ENCODE measurements at places on chromosomes 5 and 9.

GRCh38 chr9:125904155-125904851 is 157.1 kb downstream of the PBX3 start:
- ATAC-seq, result no peak

- ATAC-seq, result peak; percentile 16
Measured at GRCh38 chr5:58459146-58460001, 512 bp downstream of the PLK2 start.

- peak; percentile 83 for ATAC-seq
Measured at GRCh38 chr5:17481378-17481777, 16.7 kb upstream of the TAF11L2 start.

DNA sequence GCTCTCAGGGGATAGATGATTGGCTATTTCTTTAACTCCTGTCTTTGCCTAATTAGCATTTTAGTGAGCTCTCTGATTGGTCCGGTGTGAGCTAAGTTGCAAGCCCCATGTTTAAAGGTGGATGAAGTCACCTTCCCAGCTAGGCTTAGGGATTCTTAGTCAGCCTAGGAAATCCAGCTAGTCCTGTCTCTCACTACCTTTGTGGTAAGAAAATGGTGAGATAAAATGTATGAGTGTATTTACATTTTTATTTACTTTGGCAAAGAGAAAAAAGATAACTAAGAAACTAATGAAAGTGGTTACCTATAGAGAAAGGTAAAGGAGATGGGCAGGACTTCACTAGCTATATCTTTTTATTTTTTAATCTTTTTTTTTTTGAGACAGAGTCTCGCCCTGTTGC is 146.8 kb downstream of the RFK start:
- ATAC-seq, result no peak

DNA sequence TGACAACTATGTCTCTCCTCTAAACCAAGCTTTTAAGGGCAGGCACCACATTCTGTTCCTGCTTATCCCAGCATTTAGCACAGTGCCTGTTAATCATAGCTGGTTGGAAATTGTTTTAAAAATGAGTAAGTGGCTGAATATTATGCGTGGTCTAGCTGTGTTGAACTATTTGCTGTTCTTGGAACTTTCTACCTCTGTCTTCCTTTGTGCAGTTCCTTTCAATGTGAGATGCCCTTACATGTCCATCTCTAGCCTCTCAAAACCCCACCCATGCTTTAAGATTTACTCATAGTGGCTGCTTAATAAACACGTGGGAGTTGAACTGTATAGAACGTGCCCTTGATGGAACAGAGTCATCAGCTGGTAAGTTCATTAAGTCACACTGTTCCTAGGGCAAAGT is 34.5 kb downstream of the C9orf57 start:
- ATAC-seq, result no peak

GRCh38 chr9:71761938-71762353 is 6.4 kb downstream of the CEMIP2 start:
- no peak for ATAC-seq

DNA sequence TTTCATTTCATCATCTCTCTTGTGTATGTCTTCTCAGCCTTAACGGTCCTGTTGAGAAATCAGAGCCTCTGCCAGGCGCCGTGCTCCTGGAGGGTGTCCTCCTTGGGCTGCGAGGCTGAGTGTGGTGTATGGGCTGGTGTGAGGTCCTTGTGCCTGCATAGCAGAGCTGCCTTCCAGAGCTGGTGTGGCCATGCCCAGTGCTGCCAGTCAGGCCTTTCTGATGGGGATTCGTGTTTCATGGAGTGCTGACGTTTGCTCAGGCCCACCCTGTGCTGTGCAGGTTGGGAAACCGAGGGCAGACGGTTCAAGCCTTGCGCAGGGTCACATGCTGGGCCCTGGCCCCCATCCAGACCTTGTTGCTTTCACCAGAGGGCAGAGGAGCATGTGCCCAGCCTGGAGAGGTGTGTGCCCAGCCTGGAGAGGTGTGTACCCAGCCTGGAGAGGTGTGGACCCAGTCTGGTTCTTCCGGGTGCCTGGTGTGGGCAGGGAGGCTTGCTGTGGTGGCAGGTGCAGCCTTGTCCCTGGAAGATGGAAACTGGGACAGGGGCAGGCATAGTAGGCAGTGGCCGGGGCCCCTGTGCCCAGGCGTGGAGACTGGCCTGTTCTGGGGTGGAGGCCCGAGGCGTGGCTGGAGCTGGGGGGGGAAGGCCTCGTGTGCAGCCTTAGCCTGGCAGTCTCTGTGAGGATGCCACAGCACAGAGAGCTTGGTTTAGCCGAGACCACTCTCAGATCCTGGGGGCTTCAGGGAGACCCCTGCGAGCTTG is 84.0 kb downstream of the RXRA start:
- ATAC-seq, result no peak

DNA sequence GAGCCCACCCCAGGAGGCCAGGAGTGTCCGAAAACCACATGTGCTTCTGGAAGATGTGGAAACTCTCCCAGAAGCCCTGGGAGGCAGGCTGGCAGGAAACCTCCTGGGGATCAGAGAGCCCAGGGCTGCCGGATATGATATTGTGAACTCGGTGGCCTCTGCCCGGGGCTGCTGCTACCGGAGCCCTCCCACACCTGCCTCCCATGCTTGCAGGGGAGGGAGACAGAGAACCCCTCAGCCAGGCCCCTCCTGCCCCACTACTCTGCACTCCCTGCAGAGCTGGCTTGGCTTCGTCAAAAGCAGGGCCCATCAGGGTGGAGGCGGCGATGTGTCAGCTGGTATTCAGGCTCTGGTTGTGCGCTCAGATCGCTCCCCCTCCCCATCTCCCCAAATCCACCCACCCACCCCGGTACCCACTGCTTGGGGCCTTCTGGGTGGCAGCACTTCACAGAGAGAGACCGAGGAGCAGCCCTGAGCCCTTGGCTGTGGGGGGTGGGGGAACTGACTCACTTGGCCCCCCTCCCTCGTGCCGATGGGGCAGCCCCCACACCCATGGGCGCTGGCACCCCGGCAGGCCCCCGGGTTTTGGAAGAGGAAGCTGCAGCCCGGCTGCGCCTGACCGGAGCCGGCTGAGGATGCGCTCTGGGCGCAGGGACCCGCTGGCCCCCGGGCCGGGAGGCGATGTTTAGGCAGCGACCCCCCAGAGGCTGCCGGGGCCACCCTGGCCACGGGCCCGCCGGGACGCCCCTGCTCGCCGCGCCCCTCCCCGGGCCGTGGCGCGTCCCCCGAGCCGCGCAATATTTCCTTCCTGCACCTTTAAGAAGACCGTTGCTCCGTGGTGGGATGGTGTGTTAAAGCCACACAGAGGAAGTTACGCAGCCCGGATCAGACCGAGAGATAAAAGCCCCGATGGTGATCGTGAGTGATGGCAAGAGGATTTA is 786 bp upstream of the NTNG2 start:
- ATAC-seq, result peak; percentile 71

DNA sequence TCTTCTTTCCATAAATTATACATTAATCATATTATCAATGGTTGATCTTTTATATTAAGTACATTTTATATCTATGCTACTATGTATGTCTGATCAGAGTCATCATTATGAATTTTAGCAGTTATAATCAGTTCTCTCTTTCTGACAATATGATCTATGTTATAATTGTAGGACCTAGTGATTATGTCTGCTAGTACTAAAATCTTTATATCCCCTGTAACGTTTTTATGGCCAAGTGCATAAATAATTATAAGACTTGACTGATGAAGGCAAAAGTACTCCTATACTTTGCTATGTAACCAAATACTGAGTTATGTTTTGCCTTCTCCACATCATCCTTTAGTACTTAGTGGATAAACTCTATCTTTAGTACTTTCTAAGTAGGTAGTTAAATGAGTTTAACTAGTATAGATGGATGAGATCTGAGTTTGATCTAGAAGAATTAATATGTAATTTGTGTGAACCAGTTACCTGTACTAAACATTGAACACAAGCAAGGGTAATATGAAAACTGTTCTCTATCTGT is 75.4 kb downstream of the SLF1 start:
- ATAC-seq, result no peak

DNA sequence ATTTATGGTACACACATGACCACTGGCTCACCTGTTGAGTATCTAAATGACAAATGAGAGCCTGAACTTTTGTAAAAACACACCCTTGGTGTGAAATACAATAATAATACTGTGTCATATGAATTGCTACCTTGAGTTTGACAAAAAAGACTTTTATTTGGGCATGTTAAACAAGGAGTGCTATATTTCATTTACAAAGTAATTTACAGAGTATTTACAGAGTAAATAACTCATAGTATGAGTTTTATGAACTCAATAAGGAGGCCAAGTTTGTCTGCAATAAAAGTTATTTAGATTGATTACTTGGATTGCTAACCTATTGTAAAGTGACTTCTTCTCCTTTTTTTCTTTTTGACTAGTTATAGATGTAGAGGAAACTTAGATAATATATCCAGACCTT is 146.0 kb upstream of the NUDT12 start:
- no peak for ATAC-seq

- no peak for ATAC-seq
Measured at GRCh38 chr5:113245427-113246225, 189.2 kb downstream of the TSSK1B start.

GRCh38 chr9:33293782-33294181 is 3.5 kb downstream of the NFX1 start:
- ATAC-seq, result no peak

GRCh38 chr5:42810834-42811590 is 680 bp downstream of the SELENOP start:
- no peak for ATAC-seq

DNA sequence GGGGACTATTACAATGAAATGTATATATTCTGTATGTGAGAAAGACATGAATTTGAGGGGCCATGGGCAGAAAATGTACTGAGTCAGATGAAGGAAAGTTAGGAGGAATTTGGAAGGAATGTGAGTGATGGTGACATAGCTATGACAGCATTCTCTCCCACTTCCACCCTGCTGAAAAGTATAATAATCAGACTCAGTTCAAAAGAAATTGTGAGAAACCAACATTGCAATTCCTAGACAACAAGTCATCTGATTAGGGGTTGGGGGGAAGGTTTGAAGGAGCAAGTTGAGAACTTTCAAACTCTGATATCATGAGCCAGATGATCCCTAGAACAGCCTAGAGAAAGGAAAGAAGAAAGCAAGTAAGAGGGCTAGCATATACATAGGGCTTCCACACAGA is 370.6 kb downstream of the DMRTA1 start:
- ATAC-seq, result no peak

DNA sequence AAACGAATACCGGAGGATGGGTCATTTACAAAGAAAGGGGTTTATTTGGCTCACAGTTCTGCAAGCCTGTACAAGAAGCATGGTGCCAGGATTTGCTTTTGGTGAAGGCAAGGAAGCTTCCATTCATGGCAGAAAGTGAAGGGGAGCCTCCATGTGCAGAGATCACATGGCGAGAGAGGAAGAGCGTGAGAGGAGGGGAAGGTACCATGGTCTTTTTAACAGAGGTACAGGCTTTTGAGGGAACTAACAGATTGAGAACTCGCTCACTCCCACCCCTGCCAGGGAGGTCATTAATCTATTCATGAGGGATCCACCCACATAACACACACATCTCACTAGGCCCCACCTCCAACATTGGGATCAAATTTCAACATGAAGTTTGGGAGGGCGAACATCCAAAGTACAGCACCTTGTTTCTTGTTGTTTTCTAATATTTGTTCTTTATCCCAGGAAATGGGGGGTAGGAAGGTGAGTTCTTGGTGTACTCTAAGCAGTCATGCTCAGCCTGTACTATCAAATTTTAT is 18.5 kb downstream of the TMC1 start:
- no peak for ATAC-seq

DNA sequence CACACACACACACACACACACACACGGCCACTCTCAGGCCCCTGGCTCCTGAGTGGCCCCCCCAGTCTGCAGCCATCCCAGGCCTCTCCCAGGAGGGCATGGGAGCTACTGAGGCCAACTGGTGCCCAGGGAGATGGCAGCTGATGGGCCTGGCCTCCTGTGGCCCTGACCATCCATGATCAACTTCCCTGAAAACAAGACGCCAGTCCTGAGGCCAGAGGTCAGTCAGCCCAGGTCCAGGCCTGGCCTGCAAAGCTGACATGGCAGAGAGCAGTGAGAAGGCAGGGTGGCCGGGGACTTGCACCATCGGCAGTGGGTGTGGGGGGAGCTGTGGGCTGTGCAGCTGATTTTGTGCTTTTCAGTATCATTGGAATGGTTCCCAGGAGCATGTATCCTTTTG is 47.0 kb downstream of the SARDH start:
- ATAC-seq, result peak; percentile 34

DNA sequence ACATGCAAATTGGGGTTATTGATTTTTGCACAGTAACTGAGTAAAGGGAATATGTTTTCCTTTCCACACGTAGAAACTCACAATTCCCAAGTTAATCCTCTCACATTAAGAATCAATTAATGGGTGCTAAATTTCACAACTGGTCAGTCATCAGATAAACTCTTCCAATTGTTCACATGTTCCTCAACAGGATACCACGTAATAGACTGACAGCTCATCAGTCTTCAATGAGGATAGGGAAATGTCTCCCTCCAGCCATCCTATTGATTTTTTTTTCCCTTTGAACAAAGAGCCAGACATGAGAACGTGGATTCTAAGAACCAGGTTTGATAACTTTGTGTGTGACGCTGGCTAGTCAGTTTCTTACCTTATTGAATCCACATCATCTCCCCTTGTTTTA is 768 bp upstream of the CER1 start:
- ATAC-seq, result no peak

DNA sequence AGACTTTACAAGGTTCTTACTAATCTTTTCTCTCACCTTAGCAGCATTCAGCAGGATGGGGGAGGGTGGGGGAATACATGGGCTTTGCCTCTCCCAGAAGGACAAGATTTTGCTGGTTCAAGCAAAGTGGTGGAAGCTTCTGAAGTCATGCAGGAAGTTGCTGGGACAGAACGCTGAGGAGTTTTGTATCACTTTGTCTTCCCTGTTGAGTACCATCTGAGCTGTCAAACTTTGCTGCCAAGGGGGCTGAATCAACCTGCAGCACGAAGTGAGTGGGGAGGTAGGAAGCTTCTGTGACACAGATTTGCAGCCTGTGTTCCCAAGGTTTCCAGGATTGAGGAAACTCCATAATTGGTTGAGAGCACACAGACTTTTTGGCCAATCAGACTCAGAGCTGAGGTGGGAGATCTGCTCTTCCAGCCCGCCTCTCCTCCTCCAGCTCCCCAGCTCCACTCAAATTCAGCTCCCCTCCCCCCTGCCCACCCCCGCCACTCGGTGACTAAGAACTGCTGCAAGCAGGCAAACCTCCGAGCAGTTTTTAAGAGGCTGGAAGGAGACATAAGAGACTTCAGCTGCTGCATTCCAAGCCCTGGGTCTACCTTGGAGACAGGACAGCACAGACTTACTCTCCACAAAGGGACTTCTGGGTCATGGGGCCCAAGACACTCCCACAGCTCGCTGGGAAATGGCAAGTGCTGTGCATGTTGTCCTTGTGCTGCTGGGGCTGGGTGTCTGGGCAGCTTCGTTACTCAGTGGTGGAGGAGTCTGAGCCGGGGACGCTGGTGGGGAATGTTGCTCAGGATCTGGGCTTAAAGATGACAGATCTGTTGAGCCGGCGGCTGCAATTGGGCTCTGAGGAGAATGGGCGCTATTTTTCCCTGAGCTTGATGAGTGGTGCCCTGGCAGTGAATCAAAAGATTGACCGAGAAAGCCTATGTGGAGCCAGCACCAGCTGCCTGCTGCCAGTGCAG is at the start of gene PCDHGC5:
TSS of gene PCDHGC5 (plus strand) at position 491 of the 971 bp plus-strand sequence. CDS start at position 651, 160 bp downstream.
- ATAC-seq, result no peak

- no peak for ATAC-seq
Measured at GRCh38 chr5:149172261-149172660, 31.0 kb downstream of the ABLIM3 start.

GRCh38 chr9:95845751-95846150 is 29.7 kb upstream of the ERCC6L2 start:
- no peak for ATAC-seq

Measured in motor neuron (in vitro differentiated cells).